ENCODE measurements at places on chromosomes 13 and 19.

DNA sequence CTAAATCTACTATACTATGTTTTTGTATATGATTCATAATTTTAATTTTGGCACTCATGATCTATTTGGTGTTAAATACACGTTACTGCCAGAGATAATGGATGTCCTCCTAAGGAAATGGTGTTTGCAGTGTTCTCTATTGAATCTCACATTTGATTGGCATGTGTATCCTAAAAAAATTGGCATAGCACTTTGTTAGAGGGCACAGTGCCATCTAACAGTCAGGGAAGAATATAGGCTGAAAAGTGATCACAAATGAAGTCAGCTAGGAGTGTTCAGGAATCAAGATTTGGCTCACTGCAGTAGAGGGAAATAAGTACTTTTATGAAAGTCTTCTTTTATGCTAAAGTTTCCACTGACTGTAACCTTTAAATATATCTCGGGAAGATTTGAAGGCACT lies 624.6 kb downstream of the GPC6 start:
- DNase-seq: no peak

- DNase-seq: no peak
Observed at GRCh38 chr19:1360818-1361461, 22.8 kb upstream of the NDUFS7 start.

DNA sequence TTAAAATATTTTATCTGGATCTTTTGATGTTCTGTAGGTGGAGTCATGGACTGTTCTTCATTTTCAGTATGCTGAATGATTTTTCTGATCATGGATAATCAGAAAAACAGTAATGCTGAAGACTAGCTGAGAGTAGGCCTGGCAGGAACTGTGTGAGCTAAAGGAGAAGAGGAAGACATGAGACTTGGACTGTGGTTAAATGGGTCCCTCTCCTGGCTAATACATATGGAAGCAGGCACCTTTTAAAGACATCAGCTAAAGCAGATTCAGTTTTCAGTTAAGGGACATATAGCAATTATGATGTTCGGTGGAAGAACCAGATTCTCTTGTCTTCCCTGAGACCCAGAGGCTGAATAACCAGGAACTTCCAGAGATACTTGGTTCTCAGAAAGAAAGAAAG lies 169.4 kb downstream of the OLFM4 start:
- DNase-seq: no peak

- no peak for DNase-seq
Observed at GRCh38 chr19:29671393-29672160, 6.3 kb downstream of the PLEKHF1 start.

- no peak for DNase-seq
Observed at GRCh38 chr19:46950526-46951170, 69.0 kb upstream of the NPAS1 start.

DNA sequence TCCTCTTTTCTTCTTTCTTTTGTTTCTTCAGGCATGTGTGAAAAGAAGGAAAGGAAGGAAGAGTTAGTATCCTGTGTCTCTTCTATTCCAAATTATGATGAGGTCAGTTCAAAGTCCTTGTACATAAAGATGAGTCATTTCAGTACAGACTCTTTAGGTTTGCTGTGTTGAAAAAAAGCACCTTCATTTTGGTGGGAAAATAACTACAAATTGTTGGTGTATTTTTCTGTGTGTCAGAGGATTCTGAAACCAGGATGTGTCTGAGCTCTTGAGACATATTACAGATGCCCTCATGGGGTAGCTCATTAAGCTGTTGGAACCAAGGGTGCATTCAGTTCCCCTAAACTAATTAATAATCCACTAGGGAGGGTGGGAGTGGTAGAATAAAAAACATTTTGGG lies 5.8 kb upstream of the HSPH1 start:
- no peak for DNase-seq

GRCh38 chr13:110652231-110652730 lies 36.9 kb downstream of the NAXD start:
- no peak for DNase-seq

- DNase-seq: no peak
Observed at GRCh38 chr13:42047561-42048341, 697 bp upstream of the DGKH start.

GRCh38 chr13:30638301-30638700 lies 20.6 kb downstream of the USPL1 start:
- DNase-seq: no peak

GRCh38 chr19:14821937-14822336 lies 13.0 kb downstream of the OR7A5 start:
- no peak for DNase-seq

DNA sequence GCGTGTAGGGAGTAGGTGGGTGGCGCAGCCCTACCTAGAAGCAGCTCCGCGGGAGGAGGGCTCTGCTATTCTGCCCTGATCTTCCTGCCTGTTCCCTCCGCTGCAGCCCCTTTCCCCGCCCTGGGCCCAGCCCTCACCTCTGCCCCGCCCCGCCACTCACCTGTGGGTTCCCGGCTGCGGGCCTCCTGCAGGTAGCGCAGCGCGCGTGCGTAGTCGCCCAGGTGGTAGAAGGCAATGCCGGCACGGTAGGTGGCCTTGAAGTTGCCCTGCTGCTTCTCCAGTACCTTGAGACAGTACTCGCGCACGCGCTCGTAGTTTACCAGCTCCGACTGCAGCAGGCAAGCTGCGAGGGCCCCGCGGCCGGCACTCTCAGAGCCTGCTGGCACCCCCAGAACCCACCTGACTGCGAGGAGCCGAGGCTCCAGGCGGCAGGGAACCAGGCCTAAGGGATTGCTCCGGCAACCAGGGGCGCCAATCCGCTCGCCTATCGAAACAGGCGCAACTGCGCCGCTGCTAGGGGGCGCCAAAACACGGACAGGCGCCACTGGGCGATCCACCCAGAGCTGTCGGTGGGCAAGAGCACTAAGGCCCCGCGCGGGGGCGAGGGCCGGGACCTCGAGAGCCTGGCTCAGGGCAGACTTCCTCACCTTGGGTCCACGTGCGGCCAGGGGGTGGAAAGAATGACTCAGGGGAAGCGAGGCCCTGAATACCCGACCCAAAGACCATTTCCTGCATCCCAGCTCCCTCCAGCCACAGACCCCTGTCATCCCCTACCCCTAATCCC lies 965 bp downstream of the TTC9B start:
- DNase-seq: no peak

DNA sequence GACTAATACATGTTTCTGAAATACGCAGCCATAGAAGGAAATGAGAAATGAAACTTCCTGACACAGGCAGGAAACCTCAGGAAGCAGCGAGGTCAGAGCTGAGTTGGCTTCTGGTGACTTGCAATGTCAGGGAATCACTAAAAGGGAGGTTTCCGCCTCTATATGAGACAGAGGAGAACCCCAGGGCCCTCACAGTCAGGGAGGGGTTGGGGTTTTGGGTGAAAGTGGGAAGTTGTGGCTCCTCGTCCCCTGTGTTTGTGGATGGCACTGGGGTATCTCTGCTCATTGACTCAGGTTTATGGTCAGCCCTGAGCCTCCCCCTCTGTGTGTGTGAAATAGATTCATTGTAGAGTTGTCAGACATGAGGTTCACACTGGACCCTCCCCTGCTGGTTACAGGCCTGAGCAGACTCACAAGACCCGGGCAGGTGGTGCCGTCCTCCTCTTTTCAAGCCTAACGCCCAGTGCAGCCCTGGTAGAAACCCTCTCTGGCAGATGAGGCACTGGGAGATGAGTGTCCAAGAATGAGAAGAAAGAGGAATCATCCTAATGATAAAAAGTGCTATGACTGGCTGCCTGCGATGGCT lies 5.5 kb upstream of the LILRA6 start:
- DNase-seq: no peak

- no peak for DNase-seq
Observed at GRCh38 chr13:112506046-112506445, 81.9 kb downstream of the TUBGCP3 start.

- DNase-seq: no peak
Observed at GRCh38 chr13:41061914-41062837, 867 bp downstream of the WBP4 start.

GRCh38 chr13:99647596-99647985 lies 146.3 kb downstream of the TM9SF2 start:
- no peak for DNase-seq

DNA sequence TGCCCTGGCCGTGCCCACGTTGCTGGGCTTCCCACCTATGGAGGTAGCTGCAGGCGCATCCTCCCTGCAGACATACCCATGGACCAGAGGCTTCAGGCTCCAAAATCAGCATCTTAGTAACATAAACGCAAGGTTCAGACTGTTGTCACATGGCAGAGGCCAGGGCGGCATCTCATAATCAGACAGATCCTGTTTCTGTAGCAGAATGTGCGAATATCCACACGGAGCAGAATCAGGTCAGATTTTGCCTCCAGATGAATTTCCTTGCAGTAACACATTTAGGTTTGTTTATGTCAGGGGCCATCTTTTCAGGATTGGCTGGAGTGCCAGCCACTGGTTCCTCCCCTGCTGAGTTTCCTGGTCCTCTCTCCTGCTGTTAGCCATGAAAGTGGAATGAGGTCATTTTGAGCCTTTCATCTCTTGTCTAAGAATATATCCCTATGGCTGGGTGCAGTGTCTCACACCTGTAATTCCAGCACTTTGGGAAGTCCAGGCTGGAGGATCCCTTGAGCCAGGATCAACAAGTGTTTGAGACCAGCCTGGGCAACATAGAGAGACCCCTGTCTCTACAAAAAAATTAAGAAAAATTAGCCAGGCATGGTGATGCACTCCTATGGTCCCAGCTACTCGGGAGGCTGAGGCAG lies 20.5 kb downstream of the SMARCA4 start:
- DNase-seq: no peak

- no peak for DNase-seq
Observed at GRCh38 chr13:106182404-106182803, 353.1 kb downstream of the EFNB2 start.

DNA sequence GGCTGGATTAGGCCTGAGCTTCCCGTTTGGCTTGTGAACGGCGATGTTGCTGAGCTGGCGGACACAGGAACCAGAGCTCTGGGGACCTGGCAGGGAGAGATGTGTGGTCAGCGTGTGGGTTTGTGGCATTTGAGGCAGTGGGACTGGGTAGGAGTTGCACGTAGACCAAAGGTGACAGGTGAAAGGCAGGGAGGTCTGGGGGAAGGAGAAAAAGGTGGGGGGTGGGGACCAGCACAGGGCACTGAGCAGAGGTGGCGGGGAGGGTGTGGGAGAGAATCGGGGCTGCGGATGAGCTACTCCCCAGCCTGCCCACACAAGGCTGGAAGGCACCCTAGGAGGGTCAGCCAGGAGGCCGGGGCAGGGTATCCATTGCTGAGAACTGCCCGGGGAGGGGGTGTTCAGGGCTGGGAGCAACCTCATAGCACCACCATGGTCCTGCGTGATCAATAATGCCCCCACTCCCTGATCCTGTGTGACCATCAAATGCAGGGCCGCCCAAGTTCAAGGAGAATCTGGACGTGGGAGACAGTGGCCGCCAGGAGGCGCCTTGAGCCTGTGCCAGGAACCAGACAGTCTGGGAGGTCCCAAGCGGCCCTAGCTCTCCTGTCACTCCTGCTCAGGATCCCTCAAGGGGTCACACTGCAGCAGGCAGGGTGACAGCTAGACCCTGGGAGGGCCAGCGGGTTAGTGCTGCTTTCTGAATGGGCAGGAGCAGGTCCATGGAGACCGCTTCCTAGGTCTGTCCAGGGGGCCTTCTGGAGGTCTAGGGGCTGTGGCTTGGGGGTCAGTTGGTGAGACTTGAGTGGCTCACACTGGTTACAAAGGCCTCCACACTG lies 12.8 kb upstream of the SELENOW start:
- DNase-seq: peak; percentile 45

GRCh38 chr13:50248516-50249143 lies 233.4 kb downstream of the KCNRG start:
- DNase-seq: no peak

DNA sequence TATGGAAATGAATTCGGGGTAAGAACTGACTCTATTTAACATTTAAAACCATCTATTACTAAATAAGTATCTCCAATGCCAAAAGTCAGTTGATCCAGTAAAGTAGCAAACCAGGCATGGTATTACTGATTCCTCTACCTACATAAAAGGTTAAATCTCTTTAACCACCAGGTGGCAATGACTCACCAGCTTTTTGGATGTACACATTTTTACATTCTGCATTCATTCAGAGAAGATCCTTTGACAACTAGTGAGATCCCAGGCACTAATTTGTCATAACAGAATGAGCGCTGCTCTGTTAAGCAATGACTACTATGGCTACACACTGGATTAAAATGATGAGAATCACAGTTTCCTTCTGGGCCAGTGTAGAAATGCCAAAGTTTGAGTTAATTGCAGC lies 329.8 kb upstream of the GPC6 start:
- DNase-seq: no peak

DNA sequence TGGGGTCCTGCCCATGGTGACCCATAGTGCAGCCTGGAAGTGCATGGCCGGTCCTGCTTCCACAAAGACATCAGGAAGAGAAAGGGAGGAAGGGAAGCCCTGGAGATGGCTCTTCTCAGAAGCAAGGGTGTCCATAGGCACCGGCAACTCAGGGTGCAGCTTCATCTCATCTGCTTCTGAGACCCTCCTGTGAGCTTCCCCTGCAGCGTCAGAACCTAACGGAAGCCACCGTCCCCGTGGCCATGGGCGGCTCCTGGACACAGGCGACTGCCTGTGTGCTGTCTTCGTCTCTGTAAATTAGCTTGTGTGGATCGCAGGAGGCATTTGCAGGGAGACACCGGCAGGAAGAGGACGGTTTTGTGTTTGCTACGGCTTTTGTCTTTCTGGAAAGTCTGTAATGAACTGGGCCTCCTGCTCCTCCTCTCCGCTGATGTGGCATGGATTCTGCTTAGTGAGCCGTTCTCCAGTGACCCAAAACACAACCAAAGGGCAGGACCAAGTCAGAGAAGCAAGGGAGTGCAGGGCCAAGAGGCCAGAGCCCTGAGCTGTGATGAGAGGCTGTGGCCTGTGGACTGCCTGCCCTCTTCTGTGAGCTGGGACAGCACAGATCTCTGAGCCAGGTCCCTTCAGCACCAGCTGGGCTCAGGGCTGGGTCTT lies 2.5 kb downstream of the ATP4B start:
- no peak for DNase-seq

DNA sequence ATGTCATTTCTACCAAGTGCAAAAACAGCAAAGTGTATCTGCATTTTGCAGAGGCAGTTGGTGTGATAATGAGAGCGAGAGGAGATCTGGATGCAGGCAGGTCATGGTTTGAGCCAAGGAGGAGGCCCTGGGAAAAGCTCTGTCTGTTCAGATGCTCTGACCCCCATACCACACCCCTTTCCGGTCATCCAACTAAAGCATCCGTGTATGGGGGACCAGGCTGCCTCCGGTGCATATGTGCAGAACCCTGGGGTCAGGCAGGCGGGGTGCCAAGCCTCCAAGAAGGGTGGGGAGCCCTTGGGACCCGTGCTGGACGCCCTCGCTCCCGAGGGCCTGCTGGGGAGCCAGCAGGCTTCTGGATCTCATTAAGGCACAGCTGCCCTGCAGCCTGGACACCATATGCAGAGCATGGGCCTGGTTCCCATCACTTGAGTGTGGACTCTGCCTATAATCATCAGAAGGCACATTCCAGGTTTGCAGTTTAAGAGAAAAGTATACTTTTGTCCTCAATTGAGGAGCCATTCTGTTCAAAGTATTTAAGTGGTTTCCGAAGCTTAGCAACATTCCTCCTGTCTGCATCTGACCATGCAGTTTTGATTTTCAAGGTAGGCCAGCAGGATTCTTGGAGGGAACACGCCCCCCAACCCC lies 56.1 kb downstream of the ALOX5AP start:
- no peak for DNase-seq
